Left colon (tissue), 2 donors: ENCODE measurements at places on chromosomes 6 and 20.
A peak's percentile ranks its signal among the peaks of the same experiment; 100 is the strongest.

DNA sequence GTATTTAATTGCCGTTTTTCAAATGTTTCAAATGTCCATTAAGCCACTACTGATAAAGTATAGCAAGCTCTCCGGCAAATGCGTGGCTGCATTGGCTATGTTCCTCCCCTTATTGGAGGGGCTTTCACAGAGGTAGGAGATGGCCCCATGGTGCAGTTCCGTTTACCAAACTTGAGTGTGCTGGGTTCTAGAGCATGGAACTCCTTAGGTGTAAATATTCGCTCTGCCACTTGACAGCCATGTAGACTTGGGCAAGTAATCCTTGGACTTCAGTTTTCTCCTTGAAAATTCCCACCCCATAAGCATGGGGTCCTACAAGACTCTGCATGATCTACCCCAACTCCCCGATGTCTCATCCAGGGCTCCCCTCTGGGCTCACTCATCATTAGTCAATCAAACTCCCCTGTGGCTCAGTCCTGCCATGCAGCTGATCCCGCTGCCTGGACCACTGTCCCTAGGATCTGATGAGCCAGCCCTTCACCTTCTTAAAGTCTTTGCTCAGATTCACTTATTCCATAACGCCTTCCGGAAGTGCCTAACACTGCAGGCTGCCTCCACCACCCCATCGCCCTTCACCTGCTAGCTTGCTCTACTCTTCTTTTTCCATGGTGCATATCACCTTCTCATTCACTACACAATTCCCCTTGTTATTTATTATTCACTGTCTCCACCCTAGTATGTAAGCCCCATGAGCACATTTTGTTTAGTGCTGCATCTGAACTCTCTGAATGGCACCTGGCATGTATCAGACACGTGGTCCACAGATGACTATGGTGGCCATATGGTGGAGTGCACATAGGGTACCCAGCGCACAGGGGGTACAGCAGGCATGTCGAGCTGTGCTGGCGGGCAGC, 18.8 kb downstream of the PRR18 start:
- no peak for DNase-seq

- no peak for DNase-seq
These were observed 16.2 kb downstream of the HMGN4 start for GRCh38 chr6:26554447-26554696.

DNA sequence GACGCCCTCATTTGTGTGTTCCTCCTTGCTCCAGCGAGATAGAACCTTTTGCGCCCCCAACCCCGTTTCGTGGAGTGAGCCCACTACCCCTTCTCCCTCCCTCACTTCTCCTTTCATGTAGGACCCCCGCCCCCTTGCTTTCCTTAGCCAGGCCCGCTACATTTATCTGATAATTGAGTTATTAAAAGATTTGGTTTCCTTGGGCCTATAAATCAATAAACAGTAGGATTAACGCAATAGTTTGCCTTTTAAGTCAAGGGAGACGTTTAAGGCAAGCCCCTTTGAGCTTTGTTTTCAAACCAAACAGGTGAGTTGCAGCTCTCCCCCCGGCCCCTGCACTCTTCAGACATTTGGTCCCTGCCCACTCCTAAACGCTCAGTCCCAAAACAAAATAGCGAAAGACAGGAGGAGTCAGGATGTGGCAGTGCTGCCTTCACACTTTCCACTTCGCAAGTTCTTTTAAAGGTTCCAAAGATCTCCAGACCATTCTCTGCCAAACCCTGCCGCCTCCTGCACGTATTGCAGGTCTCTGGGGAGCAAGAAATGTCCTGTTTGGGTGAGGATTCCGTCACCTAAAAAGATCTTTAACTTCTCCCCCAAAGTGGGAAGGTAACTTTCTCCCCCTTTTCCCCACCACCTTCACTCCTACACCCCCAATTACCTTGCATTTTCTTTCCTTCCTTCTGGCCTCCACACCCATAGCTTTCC, 27.6 kb downstream of the TFAP2B start:
- no peak for DNase-seq

GRCh38 chr20:34579191-34579978, 20.9 kb downstream of the MAP1LC3A start:
- peak; percentile 85 for DNase-seq

DNA sequence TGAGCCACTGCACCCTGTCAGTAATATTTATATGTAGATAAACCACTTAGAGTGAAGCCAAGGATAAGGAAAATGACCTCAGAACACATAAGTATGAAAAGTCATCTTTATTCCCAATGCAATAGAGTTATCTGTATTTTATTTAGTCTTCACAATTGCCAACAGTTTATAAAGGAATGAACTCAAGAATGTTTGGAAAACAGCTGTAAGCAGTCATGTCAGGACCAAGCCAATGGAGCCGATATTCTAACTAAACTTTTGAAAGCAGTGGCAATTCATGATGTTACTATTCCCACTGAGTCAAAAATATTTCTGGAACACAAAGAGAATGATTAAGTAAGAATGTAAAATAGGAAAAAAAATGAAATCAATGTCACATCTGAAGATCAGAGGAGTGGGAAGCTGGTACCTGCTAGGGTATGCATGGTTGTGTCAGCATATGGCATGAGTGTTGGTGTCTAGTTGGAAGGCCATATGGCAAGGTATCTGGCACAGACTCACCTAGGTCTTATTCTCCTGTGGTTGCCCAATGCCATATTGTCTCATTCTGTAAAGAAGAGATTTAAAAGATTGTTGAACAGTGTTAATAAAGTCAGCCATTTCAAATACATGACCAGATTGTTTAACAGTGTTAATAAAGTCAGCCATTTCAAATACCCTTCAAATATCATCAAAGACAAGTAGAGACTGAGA, 118.2 kb downstream of the ADAT2 start:
- no peak for DNase-seq

DNA sequence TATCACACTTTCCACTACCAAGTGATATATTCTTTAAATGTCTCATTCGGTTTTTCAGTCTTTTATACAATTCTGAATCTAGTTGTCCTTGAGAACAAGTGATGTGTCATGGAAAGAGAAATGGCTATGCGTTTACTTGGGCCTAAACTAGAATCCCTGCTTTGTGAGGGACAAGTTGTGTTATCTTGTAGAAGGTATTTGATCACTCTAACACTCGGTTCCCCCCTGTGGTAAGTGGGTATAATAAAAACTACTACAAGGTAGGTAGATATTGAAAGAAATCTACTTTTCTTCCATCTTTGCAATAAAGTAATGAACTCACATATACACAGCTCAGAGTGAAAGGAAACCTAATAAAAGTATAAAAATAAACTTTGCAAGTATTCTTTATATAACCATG, 108.9 kb downstream of the MANEA start:
- no peak for DNase-seq

DNA sequence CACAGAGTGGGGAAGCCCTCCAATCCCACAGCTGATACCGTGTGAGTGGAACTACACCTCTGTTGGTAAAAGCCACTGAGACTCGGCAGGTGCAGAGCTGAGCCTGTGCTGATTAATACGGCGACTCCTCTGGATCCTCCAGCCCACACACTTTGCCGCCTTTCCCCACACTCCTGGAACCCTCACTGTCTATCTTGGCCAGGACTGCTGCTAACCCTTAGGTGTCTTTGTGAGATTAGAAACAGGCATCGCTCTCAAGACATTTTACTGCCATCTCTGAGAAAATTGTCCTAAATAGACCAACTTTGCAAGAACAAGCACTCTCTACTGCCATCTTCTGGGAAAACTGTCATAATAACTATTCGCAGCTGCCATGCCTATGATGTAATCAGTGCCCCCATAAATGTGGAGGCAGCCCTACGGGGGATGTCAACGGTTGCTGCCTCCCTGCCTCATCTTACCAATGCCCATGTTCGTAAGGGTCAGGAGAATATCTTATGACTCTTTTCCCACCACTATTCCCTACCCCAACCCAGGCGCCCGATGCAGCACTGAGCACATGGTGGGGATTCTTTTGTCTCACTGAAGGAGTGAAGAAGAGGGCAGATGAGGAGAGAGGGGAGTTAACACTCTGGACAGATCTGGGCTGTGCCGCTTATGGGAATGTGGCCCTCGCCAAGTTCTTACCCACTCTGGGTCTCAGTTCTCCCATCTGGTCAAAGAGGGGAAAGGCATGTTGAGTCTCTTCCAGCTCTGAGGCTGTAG, 26.1 kb upstream of the KCNB1 start:
- DNase-seq: no peak

GRCh38 chr6:146408583-146408982, 135.1 kb upstream of the RAB32 start:
- no peak for DNase-seq

DNA sequence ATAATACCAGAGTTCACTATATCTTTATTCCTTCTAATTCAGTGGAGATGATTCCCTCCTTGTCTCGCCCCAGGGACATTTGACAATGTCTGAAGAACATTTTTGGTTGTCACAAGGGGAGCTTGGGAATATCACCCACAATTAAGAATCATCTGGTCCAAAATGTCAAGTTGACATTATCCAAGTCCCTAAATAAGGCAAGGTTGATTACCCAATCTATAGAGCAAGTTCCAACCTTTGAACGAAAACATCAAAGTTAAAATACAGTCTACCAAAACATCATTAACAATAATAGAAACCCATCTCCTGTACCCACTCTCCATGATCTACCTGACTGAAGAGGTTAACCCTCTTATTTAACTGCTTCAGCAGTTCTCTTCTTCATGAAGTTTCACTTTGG, 15.6 kb downstream of the DEK start:
- no peak for DNase-seq

DNA sequence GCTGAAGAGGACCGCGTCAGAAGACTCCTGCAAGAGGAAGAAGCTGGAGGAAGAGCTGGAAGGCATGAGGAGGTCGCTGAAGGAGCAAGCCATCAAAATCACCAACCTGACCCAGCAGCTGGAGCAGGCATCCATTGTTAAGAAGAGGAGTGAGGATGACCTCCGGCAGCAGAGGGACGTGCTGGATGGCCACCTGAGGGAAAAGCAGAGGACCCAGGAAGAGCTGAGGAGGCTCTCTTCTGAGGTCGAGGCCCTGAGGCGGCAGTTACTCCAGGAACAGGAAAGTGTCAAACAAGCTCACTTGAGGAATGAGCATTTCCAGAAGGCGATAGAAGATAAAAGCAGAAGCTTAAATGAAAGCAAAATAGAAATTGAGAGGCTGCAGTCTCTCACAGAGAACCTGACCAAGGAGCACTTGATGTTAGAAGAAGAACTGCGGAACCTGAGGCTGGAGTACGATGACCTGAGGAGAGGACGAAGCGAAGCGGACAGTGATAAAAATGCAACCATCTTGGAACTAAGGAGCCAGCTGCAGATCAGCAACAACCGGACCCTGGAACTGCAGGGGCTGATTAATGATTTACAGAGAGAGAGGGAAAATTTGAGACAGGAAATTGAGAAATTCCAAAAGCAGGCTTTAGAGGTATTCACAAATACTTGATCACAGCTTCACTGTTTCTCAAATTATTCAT, 8.9 kb upstream of the SNRNP48 start:
- no peak for DNase-seq

GRCh38 chr6:14985366-14985765, 260.5 kb upstream of the JARID2 start:
- DNase-seq: no peak

- no peak for DNase-seq
These were observed 32.7 kb downstream of the CYP24A1 start for GRCh38 chr20:54140927-54141566.

GRCh38 chr20:57440678-57441509, 49.7 kb downstream of the RBM38 start:
- DNase-seq: peak; percentile 82

GRCh38 chr6:14673201-14673600, 555.6 kb downstream of the CD83 start:
- no peak for DNase-seq

DNA sequence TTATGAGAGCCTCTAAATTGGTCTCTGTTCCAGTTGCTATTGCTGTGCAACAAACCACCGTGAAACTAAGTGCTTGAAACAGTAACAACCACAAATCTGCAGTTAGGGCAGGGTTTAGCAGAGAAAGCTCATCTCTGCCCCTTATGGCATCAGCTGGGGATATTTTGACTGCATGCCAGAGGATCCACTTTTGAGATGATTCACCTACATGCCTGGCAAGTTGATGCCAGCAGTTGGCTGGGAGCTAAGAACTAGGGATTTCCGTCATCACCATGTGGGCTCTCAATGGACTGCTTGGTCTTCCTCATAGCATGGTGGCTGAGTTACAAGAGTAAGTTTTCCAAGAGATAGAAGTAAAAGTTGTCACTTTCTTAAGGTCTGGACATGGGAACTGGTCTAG, 35.1 kb downstream of the PLCB4 start:
- no peak for DNase-seq

DNA sequence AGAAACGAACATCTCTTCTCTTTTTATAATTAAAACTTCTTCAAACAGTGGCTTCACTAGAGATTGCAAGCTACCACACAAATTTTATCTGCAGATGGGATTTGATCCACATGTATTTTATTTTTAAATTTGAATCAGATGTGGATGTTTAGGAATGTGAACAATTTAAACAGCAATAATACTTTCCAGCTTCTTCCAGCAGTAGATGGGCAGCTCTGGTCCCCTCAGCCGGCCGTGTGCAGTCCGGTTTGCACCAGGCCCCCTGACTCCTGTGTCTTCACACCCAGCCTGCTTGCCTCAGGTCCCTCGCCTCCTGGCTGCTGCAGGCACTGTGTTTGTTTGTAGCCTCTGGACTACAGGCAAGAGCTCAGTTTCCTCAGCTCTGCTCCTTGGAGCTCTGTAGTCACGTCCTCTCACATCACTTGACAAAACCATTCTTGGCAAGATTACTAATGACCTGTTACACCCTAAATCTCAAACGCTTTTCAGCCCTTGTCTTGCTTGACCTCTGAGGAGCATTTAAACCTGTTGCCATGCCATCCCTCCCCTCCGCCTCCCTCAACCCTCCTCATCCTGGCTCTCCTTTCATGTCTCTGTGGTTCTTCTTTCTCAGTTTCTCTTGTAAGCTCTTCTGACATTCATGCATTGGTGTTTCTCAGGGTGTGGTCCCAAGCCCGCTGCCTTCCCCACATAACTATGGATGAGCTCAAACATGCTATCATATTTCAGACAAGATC, 13.2 kb upstream of the ZBTB24 start:
- DNase-seq: no peak

DNA sequence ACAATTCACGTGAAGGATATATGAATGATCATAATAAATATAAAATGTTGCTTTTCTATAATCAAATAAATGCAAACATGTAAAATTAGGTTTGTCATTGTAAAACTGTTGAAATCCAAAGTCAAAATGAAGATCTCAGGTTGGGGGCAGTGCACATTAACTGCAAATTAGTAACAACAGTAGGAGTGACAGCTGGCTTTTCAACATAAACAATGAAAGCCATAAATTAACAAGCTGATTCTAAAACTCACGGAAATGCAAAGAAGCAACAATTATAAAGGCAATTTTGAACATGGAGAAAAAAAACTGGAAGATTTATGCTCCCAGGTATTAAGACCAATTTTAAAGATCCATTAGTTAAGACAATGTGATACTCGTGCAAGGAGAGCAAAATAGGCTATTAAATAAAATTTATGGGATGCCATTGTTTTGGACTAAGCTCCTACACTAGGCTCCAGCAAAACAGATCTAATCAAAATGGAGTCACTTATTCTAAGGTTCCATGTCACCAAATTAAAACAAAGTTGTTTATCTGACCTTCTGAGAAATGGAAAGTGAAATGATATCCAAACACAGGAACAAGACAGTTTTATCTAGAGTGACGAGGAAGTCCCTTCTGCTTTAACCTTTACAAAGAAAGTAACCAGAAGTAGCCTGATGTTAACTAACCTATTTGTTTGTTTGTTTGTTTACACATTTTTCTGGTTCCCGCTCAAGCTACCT, 770.8 kb downstream of the EPHA7 start:
- DNase-seq: no peak

- no peak for DNase-seq
These were observed 45.4 kb downstream of the PANK2 start for GRCh38 chr20:3934624-3935023.

- DNase-seq: peak; percentile 70
These were observed 21.3 kb upstream of the HFE start for GRCh38 chr6:26065952-26066380.
